ENCODE measurements at places on chromosomes 7 and 10. TPM values are rescaled to one million over a fixed set of nuclear protein-coding genes. Genes with fewer than 3 reads are reported as not detected.

DNA sequence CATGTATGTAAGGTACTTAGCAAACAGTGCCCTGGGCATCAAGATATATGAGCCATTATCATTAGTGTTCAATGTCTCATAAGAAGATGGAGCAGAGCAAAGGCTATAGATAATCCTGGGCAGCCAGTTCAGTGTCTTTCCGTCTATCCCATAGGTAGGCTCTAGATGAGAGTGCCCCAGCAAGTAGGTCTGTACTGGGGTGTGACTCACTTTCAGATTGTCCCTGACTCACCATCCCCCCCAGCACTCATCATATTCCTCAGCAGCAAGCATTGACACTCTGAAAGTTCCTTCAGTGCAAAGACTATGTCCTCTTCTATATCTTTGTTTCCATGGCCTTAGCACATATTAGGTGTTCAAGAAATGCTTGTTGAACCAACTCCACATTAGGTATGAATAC, 20.0 kb upstream of the FAM204A start:
- H3K36me3 ChIP-seq, result no peaks in the 10 kb centered on the region
- H3K4me3 ChIP-seq, result no peak overlapping the region
- no peak overlapping the region for H3K27ac ChIP-seq
- no peaks in the 10 kb centered on the region for H3K27me3 ChIP-seq
- DNase-seq, result no peak
- H3K4me1 ChIP-seq, result no peaks in the 10 kb centered on the region

The FBXL13 gene
- total RNA-seq, result 2.7 TPM

DNA sequence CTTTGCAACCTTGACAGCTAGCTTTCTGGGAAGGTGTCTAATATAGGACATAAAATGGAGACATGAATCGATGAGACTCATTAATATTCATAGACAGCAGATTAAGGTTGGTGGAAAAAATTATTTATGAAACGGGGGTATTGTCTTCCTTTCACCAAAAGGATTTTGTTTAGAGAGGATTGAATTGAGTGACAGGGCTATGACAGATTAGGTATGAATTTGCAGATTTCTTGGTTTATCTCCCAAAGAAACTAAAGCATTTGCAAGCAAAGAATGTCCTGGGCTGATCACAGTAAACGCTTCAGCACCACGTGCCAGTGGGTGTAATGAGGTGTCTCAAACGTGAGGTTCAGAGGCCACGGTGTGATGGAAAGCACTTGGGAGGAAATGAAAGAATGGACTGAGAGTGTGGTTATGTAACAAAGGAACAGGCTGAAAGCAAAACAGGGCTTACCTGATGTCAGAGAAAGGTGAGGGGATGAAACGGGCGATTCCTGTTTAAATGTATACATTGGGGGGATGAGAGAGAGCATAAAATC, 329.2 kb upstream of the NPVF start:
- H3K36me3 ChIP-seq, result no peaks in the 10 kb centered on the region
- no peak for DNase-seq
- peak overlapping the region; percentile 16 for H3K4me3 ChIP-seq
- H3K27me3 ChIP-seq, result no peaks in the 10 kb centered on the region

The ACSL5 gene
- not detected for total RNA-seq

DNA sequence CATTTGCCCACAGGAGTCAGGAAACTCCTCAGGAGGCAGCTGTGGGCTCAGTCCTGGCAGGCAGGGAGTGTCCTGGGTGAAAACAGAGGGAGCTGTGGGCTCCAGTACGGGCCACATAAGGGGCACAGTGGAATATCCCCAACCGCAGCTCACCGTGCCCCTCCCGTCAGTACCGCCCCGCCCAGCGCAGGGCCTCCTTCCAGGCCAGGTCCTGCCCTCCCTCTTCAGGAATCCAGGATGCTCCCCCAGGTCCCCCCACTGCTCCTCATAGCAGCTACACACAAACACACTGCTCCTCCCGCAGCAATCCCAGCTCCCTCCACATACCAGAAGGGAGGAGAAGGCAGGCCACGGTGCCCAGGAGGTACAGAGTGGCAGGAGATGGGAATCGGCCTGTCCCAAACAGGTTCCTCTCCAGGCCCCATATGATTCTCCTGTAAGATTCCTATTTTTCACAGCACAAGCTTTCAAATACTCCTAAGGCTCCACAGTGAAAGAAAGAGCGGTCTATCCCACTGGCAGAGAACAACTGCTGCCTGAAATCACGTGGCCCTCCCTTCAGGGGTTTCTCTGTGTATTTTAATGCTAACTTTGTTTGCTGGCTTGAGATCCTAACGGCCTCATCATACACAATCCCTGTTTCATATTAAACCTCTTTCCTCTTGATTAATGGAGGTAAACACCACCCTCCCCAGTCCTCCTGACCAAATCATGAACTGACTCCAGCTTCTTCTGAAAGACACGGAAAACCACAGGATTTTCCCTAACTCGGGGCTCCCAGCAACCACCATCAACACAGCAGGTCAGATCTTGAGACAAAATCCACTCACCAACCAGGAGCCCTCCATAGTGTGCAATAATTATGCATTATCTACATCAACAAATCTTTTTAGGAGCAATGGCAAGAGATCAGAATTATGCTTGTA, 178.7 kb downstream of the TNS3 start:
- no peaks in the 10 kb centered on the region for H3K4me1 ChIP-seq
- H3K27me3 ChIP-seq, result no peaks in the 10 kb centered on the region
- H3K36me3 ChIP-seq, result peaks cover 15% of the 10 kb centered on the region
- H3K4me3 ChIP-seq, result no peak overlapping the region
- DNase-seq, result peak; percentile 56
